ENCODE measurements at places on chromosomes 16 and 17.

- DNase-seq: no peak
Observed at GRCh38 chr16:89444728-89445127, 45.6 kb downstream of the ANKRD11 start.

- no peak for DNase-seq
Observed at GRCh38 chr16:24491731-24492130, 47.6 kb upstream of the RBBP6 start.

DNA sequence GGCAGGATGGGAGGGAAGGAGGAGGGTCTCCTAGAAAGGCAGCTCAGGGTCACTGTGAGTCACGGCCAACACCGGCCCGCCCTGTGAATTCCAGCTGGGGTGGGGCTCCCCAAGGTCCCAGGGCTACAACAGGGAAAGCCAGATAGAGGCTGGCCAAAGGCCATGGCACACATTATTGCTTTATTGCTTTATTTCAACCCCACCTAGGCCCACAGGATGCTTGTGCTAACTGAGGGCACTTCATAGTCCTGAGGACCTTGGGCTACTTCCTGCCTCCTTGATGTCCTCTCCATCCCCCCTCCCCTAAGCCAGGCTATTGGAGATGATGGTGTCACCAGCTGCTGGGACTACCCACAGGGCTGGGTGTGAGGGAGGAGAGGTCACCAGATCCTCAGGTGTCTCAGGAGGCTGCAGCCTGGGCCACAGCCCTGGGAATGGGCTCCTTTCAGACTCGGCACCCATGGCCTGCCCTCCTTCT lies 26.1 kb downstream of the LRRC75A start:
- no peak for DNase-seq

GRCh38 chr16:67447508-67448076 lies 16.7 kb downstream of the HSD11B2 start:
- DNase-seq: peak; percentile 41

DNA sequence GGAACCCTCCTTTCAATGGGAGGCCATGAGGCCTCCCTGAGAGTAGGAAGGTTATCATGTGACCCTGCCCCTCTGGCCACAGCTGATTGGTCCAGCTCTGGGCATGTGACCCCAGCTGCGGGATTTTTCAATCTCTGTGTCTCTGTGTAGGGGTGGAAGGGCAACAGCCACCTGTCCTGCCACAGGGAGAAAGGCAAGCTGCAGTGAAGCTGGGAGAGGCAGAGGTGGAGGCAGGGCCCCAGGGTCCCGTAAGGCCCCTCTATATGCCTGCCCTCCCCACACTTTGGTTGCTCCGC lies 10.9 kb downstream of the DNAAF8 start:
- DNase-seq: no peak

All from activated CD4-positive, alpha-beta T cell treated with anti-CD3 and anti-CD28 coated beads for 4 hours (primary cell).